Astrocyte of the cerebellum (primary cell): ENCODE measurements at places on chromosomes 6 and 20.

GRCh38 chr6:14454473-14454775 is 336.9 kb downstream of the CD83 start:
- DNase-seq: no peak

DNA sequence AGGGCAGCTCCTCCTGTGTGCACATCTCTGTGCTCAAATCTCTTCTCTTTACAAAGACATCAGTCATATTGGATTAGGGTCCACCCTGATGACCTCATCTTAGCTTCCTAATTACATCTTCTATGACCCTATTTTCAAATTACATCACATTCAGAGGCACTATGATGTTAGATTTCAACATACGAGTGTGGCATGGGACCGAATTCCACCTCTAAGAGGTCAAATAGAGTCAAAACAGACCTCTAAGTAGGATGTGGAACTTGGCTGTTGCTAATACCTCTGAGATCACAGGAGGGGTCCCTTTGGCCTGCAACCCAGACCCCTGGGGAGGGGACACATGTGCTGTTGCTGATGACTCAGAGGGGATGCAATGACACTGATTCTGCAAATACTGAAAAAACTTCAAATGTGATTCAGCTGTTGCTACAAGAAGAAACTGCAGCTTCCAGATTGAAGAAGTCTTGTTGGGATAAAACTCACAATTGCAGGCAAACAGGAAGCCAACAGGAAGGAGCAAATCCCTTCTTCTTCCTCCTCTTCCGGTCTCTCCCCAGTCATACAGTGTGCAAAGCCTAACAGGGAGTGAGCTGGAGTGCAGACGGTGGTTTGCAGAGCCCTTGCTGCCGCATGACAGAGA is 216.2 kb downstream of the MYLK4 start:
- DNase-seq: no peak

DNA sequence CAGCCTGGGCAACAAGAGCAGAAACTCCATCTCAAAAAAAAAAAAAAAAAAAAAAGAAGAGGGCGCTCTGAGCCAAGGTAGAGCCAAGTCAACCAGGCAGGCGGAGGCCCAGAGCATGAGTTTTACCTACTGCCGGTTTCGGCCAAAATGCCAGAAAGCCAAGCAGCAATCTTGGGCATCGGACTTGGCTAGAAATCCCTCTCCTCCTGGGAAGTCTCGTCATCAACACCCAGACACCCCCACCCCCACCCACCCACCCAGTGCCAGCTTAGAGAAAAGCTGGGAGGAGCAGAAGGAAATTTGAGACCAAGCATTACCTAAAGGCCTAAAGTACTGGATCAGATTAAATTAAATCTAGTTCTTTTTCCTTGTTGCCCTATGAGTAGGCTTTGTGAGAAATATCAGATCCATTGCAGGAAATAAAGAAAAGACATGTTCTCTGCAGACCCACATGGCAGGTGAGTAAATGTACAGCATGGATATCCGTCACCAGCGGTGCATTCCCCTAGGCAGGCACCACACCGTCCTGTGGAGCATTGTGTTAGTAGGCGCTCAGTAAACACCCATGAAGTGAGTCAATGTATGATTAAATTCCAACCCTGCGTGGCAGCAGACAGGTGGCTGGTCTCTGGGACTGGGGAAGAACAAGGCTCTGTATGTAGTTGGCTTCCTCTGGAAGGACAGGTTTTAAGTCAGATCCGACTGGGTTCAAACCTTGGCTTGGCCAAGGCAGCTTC is 21.0 kb downstream of the RIPOR3 start:
- no peak for DNase-seq

DNA sequence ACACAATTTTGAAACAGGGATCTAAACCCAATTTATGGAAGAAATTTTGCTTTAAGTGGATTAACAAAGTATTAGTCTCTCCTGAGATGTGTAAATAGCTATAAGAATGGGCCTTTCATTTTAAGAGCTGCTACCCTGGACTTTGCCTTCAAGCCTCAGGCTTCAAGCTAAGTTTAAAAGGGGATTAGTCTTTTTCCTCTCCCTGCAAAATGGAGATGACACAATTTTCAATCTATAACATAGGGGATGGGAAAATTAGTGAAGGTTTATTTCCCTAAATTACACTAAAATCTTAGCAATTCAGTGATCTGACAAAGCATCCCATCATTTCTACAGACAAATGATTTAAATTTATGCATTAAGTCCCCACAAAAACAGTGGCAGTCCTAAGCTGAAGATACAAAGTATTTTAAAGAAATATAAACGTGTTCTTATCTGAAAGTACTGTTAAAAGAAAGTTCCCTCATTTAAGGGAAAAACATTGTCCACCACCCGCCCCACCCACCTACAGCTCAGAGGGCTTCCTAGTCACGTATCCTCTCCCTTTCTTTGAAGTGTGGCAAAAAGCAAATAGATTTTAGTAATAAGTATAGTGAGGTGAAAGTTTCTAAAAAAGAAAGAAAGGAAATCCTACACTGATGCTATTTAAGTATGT is 14.5 kb downstream of the ARHGAP18 start:
- no peak for DNase-seq

GRCh38 chr20:57780398-57780797 is 70.6 kb upstream of the PMEPA1 start:
- no peak for DNase-seq

DNA sequence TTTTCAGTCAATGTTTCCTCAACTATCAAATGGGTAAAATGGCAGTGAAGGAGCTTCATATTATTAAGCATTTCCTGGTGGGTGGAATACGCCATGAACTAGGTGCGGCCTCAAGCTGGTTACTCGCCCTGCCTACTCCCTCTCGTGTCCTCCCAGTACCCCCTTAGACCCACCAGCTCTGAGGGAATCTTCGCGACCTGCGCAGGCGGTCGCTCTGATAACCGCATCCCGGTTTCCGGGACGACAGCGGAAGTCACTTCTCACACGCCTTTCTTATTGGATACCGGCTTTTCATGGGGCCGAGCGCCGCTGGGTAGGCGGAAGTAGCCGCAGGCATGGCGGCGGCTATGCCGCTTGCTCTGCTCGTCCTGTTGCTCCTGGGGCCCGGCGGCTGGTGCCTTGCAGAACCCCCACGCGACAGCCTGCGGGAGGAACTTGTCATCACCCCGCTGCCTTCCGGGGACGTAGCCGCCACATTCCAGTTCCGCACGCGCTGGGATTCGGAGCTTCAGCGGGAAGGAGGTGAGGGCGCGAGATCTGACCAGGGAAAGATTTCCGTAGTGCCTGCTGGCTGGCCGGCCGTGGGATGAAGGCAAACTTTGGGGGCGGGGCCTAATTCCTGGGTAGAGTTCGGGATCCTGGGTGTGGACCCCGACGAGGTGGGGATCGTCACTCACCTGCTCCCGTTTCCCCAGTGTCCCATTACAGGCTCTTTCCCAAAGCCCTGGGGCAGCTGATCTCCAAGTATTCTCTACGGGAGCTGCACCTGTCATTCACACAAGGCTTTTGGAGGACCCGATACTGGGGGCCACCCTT is at the start of gene PIGT:
TSS of gene PIGT (plus strand) at position 320 of the 816 bp plus-strand sequence. CDS start at position 336, 16 bp downstream.
- peak; percentile 29 for DNase-seq

DNA sequence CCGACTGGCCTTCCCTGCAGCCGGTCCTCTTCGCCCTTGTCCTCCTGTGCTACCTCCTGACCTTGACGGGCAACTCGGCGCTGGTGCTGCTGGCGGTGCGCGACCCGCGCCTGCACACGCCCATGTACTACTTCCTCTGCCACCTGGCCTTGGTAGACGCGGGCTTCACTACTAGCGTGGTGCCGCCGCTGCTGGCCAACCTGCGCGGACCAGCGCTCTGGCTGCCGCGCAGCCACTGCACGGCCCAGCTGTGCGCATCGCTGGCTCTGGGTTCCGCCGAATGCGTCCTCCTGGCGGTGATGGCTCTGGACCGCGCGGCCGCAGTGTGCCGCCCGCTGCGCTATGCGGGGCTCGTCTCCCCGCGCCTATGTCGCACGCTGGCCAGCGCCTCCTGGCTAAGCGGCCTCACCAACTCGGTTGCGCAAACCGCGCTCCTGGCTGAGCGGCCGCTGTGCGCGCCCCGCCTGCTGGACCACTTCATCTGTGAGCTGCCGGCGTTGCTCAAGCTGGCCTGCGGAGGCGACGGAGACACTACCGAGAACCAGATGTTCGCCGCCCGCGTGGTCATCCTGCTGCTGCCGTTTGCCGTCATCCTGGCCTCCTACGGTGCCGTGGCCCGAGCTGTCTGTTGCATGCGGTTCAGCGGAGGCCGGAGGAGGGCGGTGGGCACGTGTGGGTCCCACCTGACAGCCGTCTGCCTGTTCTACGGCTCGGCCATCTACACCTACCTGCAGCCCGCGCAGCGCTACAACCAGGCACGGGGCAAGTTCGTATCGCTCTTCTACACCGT is 6.1 kb downstream of the UBD start:
- no peak for DNase-seq

GRCh38 chr6:111845441-111845871 is 27.8 kb downstream of the FYN start:
- no peak for DNase-seq

DNA sequence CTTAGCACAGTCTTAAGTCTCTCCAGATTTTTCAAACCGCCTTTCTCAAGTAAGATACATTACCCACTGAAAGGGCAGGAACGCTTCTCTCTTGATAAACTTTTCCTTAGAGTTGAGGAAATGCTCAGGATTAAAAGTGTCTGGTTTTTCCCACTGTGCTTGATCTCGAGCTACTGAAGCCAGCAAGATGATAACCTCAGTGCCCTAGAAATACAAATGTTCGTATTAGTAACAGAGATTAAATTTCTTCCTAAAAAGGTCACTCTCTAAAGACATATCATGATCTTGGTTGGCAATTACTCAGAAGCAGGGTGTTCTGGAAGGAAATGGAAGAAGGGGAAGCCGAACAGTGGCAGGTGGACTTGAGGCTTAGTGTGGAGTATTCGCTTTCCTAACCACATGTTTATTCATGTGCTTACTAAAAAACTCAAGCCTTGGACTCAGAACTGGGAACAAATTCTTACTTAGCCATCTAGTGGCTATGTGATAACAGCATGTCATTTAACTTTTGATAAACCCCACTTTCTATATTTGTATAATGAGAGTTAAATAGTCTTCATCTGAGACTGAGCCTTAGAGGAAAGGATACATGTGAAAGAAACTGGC is 20.1 kb downstream of the C6orf141 start:
- no peak for DNase-seq
